ENCODE measurements at places on chromosomes 1 and 21. TPM values are rescaled to one million over a fixed set of nuclear protein-coding genes. Genes with fewer than 3 reads are reported as not detected.

- DNase-seq, result no peak
These were observed 872 bp downstream of the BRINP2 start for GRCh38 chr1:177171536-177172123.

- no peak for DNase-seq
These were observed 321.0 kb downstream of the PLPP3 start for GRCh38 chr1:56258371-56258770.

DNA sequence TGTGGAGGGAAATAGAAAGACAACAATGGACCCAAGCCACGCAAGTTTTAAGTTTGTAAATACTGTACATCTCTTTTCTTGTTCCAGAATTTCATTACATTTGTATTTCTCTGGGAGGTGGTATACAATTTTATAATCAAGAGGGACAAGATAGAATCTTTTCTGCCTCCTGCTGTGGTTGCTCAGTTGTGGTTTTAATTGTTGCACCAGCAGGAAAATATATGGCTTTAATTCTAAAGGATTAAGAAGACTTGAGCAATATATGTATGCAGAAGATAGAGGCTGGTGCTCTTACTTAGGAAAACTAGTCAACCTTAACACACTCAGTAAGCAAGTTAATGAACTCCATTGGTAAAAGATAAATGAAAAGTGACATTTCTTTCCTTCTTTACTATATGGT is 19.8 kb upstream of the ASB17 start:
- no peak for DNase-seq

The FCER1G gene
- 16.8 TPM for total RNA-seq

DNA sequence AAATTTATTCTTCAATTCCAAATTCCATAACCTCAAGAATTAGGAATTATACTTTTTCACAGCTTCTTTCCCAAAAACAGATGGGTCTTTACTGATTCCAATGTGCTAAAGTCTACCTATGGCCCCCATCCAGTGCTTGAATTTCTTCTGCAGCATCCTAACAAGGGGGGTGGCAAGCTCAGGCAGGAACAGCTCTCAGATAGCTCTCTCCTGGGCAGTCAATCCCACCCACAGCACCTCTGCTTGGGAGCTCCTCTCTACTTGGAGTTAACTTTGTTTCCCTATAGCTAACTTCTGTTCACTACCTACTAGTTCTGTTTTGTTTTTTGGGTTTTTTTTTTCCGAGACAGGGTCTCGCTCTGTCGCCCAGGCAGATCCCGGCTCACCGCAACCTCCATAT is 12.1 kb downstream of the RBBP5 start:
- DNase-seq, result no peak

DNA sequence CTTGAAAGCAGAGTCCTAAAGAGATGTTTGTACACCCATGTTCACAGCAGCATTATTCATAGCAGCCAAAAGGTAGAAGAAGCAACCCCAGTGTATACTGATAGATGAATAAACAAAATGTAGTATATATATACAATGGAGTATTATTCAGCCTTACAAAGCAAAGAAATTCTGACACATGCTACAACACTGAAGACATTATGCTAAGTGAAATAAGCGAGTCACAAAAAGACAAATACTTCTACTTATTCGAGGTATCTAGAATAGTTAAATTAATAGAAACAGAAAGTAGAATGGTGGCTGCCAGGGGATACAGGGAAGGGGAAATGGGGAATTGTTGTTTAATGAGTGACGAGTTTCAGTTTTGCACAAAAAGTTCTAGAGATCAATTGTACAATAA is 23.5 kb downstream of the COP1 start:
- DNase-seq, result no peak

- no peak for DNase-seq
These were observed 34.1 kb downstream of the CDCP2 start for GRCh38 chr1:54118704-54119103.

DNA sequence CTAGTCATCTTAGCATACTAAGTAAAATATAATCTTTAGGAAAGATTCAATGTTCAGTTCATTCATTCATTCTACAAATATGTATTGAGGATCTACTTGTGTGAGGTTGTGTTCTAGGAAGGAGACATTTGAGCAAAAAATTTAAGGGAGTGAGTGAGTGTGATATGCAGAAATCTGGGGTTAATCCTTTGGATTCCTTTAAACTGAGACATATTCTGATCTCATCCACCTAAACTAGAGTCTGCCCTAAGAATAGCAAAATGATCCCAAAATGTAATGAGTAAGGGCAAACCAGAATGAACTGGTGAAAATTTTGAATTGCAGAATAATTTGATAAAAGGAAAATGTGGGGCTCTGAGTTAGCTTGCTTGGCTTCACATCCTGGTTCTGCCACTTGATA is 8.6 kb downstream of the UBE2U start:
- DNase-seq, result no peak

- DNase-seq, result peak; percentile 89
These were observed 15.5 kb upstream of the GSTM4 start for GRCh38 chr1:109640285-109640865.

DNA sequence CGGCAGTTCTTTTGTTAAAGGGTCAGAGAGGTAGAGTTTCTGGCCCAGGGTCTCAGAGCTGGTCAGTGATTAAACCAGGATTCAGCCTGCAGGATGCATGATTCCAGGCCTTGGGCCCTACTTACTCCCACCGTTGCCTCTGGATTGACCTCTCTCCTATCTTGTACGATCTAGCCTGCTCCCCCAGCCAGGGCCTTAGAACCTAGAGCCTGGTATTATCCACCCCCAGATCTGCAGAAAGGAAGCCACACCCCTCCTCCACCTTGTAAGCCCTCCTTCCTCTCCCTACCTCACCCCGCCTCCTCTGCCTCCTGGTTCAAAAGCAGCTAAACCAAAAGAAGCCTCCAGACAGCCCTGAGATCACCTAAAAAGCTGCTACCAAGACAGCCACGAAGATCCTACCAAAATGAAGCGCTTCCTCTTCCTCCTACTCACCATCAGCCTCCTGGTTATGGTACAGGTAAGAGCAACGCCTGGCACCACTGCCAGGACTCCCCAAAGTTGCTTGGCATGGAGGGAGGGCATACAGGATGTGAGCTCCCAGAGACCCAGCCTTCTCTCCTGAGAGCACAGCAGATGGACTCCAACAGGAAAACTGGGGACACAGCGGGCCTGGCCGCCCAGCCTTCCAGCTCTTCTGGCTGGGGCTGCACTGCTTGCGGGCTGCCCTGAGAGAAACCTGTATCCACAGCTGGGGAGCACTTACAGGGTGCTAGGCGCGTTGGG is at the start of gene CD52:
Gene CD52 (plus strand): TSS at position 347 of the 726 bp plus-strand sequence. CDS start 60 bp downstream, at position 407.
- DNase-seq, result no peak

The GPR3 gene
- 4.4 TPM for total RNA-seq

GRCh38 chr1:245279346-245279745 is 124.6 kb downstream of the KIF26B start:
- DNase-seq, result no peak

The ADAM30 gene
- not detected for total RNA-seq
